ENCODE measurements at places on chromosomes 3 and 15. TPM values are rescaled to one million over a fixed set of nuclear protein-coding genes. Genes with fewer than 3 reads are reported as not detected.

Gene NR1I2
- polyA plus RNA-seq = 0.43 TPM

Gene TMIE
- 0.63 TPM for polyA plus RNA-seq

Gene CCDC51
- polyA plus RNA-seq = 16.5 TPM

Gene GNAT1
- polyA plus RNA-seq = 0.37 TPM
